ENCODE measurements at places on chromosomes 2 and 18.

- no peak for DNase-seq
Measured at GRCh38 chr2:240369801-240370585, 65.5 kb upstream of the GPC1 start.

GRCh38 chr18:37564711-37565100, 892 bp downstream of the CELF4 start:
- peak; percentile 12 for DNase-seq

- DNase-seq: no peak
Measured at GRCh38 chr18:10792181-10792580, 266.4 kb downstream of the NAPG start.

GRCh38 chr2:100380681-100381080, 36.8 kb downstream of the CHST10 start:
- no peak for DNase-seq

DNA sequence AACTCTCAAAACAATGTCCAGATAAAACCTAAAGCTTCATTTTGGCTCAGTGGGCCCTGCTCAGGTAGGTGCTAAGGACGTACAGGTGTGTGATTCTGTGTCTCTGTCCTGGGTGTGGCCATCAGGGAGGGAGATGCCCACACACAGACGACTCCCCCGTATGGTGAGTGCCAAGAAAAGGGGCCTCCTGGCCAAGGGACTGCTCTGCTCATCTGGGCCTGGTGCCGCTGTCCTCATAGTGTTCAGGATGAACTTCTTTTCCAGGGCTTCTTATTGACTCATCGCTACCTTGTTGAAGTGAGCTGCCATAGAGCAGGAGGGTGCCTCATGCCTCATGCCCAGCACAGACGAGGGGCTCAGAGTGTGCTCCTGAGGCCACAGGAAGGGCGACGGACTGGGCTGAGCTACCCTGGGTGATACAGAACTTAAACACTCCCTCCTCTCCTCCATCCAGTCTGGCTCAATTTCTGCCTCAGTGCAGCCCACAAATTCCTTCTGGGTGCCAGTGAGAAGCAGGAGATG, 57.8 kb downstream of the ITGB1BP1 start:
- DNase-seq: no peak

DNA sequence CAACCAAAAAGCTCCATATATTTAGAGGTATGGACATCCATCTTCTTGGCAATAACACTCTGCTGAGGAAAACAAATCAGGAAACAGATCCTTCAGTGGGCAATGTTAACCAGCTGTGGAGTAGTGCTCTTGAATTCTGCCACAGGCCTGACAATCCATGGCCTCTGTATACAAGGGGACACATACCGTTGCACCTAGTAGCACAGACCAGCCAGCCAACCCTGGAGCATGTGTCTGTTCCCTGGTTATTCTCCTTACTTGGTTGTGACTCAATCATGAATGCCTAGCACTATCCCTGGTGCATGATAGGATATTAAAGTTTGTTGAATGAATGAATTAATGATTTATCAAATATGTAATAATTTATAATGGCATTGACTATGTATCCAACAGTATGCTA, 261.4 kb upstream of the MGAT5 start:
- no peak for DNase-seq

DNA sequence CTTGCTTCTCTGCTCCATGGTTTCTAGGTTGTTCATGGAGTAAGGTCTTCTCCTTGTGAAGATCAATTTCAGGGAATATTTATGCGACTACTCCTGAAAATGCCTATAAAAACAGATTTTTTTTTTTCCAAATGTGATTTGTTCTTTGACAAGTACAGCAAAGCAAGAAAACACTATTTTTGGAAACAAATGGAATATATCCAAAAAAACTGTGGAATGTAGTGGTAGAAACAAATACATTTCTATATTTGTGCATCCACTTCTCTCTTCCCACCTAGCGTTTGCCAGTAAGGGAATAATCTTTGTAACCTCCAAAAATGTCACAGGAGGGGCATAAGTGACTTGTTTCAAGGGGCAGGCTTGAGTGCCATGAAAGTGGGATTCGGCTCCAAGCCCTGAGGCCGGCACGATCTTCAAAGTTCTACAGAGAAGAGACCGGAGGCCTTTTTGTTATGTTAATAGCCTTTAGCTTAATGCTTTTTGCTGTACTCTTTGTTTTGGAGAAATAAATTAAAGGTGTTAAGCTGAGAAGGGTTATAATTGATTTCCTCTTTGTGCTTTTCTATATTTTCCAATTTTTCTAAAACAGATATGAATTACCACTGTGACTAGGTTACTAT, 200.6 kb downstream of the NRP2 start:
- DNase-seq: no peak

DNA sequence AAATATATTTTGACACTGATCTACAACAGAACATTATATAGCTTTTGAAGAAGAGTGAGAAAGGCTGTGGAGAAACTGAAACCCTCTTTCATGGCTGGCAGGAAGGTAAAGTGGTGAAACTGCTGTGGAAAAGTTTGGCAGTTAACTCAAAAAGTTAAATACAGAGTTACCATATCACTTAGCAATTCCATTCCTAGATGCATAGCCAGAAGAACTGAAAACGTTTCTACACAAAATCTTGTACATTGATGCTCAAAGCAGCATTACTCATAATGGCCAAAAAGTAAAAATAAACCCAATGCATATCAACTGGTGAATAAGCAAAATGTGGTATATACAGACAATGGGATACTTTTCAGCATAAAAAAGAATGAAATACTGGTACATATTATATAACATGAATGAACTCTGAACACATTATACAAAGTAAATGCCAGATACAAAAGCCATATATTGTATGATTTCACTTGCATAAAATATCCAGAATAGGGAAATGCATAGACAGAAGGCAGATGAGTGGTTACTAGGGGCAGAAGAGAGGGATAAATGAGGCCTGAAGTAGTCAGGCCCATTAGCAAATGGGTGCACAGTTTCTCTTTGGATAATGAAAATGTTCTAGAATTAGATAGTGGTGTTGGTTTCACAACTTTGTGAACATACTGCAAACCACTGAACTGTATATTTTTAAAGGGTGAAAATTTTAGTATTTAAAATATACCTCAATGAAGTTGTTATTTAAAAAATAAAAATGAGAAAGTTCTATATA, 114.3 kb downstream of the DYM start:
- DNase-seq: no peak

- DNase-seq: peak; percentile 53
Measured at GRCh38 chr2:14634489-14635390, 2.2 kb downstream of the LRATD1 start.

DNA sequence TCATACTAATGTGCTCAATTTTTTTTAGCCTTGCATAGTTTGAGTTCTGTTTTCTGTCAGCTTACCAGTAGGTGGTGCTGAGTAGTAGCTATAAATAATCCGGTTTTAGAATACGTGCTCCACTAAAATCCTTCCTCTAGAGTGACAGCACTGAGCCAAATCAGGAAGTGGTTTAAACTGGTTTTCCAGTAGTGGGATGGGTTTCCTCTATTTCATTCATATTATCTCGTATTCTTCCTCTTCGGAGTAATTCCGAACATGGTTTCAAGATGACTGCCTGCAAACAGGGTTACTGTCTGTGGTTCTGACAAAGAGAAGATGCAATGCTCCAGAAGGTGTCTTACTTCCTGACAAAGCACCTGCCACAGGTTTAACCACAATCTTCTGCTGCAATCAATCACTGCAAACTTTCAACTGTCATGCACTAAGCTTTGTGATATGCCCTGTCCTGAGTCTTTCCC, 496.9 kb upstream of the VRK2 start:
- DNase-seq: no peak

DNA sequence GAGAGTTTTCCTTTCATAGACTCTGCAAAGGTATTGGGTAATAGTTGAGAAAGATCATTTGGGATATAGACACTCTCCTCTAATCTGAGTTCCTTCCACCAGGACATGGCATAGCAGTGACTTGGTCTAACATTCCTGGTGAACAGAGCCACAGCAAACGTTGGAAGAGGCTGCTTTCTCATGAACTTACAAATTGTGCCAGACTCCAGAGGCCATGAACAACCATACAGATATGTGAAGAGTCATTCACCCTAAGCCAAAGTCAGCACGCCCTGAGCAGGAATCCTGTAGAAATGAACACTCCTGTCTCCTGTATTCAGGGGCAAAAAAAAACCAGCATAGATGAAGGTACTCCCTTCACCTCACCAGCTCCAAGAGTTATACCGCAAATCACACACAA, 152.8 kb downstream of the TMEM18 start:
- no peak for DNase-seq

DNA sequence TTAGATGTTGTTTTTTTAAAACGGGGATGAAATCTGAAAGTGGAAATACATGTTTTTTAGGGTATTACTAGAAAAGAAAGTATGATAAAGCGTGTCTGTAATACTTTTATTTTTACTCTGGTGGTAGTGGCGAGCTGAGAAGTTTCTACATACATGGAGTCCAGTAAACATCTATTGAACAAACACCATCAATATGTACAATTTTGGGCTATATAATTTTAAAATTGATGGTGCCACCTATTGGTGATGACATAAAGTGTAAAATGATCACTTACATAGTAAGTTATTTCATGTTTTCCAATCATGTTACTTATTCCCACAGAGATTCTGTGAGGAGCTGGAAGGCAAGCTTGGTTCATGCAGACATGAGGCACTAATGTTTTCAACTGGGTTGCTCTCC, 31.5 kb upstream of the NFE2L2 start:
- DNase-seq: no peak

GRCh38 chr18:60117321-60117720, 217.5 kb downstream of the PMAIP1 start:
- DNase-seq: no peak

GRCh38 chr2:219422952-219423534, 4.9 kb downstream of the DES start:
- DNase-seq: no peak

GRCh38 chr2:8548065-8548618, 133.7 kb upstream of the ID2 start:
- no peak for DNase-seq

GRCh38 chr18:69898241-69898861, 49.3 kb downstream of the CD226 start:
- DNase-seq: peak; percentile 39

- DNase-seq: no peak
Measured at GRCh38 chr2:47007223-47007825, 91.7 kb upstream of the MCFD2 start.

GRCh38 chr2:235911633-235912233, 256.5 kb downstream of the GBX2 start:
- no peak for DNase-seq

GRCh38 chr2:229725716-229726574, 11.6 kb upstream of the DNER start:
- no peak for DNase-seq

- DNase-seq: no peak
Measured at GRCh38 chr2:44061876-44062275, 66.1 kb upstream of the LRPPRC start.
